Inflammatory macrophage (primary cell): ENCODE measurements at places on chromosomes 2 and 18.

- DNase-seq: no peak
These were observed 268.9 kb upstream of the SMIM21 start for GRCh38 chr18:75696391-75696790.

- no peak for DNase-seq
These were observed 185.1 kb upstream of the LHCGR start for GRCh38 chr2:48940606-48941005.

- no peak for DNase-seq
These were observed 173.8 kb downstream of the BCL11A start for GRCh38 chr2:60379684-60380083.

GRCh38 chr2:138177693-138178092, 213.4 kb downstream of the HNMT start:
- no peak for DNase-seq

DNA sequence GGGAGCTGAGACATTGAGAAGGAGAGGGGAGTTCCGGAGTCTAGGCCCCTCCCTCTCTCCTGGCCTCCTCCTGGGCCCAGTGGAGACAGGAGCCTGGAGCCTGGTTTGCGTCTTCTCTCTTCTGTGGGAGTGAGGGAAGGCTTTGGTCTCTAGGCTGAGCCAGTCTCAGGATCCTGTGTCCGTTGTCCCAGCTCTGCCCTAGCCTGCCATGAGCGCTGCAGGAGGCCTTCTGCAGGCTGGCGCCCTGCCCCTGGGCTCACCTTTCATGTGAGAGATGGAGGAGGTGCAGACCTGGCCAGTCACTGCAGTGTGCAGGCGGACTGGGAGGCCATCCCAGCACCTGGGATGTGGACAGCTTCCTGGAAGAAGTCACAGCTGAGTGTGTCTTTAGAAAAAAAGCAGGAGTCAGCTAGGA, 8.7 kb downstream of the IMPA2 start:
- DNase-seq: no peak

DNA sequence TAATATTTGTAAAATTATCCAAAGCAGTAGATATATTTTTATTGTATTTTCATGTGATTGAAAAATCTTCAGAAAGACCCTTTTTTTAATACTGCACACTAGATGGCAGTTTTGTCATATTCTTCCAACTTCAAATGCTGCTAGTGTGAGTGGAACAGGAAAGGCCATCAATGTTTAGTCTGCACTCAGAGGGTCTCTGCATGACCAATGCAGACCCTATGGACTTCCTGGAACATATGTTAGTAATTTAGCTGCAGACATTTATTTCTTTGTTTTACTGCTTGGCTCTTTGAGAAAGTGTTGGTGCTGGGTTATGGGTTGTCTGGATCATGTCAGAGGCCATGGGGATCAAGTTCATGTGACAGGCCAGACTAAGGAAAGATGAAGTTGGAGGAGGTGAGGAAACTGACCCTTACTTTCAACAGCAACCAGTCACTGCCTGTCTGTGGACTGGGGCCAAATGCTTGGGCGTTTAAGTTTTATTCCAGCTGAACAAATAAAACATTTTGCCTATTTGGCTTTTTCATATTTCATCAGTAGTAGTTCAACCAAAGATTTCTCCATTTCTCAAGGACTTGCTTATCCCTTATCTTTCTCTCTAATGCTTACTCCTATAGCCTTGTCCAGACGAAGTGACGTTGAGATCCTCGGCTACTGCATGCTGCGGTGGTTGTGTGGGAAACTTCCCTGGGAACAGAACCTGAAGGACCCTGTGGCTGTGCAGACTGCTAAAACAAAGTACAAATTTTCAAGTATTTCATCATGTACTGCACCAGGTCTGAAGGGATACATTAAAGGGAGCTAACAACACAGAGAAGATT, 84.8 kb downstream of the VRK2 start:
- no peak for DNase-seq

DNA sequence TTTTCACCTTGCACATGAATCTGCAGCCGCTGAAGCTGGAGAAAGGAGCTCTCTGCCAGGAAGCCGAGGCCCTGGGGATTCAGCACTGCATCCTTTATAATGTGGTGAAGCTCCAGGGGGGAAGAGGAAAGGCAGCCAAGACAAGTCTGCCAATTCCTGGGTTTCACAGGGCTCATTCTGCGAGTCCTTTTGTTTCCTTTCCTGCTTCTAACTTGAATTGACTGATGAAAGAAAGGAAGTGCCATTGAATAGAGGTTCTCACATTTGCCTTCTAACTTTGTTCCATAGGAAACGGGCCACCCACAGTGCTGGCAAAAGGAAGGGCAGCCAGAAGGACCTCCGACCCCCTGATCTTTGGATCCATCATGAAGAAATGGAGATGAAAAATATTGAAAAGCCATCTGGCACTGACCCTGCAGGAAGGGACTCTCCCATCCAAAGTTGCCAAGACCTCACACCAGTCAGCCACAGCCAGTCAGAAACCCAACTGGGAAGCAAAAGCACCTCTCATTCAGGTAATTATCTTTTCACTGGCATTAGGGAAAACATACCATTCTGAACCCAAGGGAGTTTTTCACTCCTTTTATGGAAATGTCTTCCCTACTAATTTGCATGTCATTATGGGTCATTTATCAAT, 765.4 kb downstream of the MBD2 start:
- DNase-seq: no peak

- no peak for DNase-seq
These were observed 5.8 kb upstream of the ARID5A start for GRCh38 chr2:96530474-96531357.

DNA sequence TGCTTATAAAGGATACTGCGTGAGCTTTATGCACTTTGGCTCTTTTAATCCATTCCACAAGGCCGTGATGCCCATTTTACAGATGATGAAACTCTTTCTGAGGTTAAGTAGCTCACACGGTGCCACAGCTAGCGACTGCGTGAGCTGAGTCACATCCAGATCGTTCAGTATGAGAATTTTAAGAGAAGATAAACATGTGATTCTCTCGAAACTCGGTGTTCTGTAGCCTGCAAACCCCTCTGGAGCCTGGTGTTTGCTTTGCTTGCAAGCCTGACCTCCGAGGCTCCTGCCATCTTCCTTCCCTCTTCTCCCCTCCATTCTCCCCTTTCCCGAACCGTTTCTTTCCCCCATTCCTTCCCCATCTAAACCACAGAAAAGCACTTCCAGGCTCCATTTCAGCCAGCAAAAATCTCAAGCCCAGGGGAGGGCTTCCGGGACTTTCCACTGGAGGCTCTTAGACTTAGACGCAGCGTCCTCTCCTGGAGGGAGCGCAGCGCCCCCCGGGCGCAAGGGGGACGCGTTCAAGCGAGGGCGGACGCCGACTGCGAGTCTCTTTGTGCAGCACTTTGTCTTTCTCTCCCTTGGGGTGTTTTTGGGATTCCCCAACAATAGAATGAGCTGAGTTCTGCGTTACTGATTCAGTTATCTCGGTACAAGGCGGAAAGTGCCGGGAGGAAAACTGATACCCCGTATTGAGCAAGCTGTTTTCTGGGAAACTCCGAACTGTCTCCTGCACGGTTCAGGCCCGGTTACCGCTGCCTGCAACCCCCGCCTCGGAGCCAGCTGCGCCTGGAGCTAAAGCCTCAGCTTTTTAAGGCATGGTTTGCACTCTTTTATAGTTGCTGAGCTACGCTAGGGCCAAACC, 38.0 kb downstream of the CYP1B1 start:
- peak; percentile 20 for DNase-seq

GRCh38 chr18:50847192-50847591, 27.4 kb upstream of the MRO start:
- DNase-seq: no peak

GRCh38 chr2:163715199-163715598, 20.6 kb downstream of the FIGN start:
- no peak for DNase-seq

GRCh38 chr18:34122724-34123334, 101.9 kb downstream of the NOL4 start:
- DNase-seq: peak; percentile 66

DNA sequence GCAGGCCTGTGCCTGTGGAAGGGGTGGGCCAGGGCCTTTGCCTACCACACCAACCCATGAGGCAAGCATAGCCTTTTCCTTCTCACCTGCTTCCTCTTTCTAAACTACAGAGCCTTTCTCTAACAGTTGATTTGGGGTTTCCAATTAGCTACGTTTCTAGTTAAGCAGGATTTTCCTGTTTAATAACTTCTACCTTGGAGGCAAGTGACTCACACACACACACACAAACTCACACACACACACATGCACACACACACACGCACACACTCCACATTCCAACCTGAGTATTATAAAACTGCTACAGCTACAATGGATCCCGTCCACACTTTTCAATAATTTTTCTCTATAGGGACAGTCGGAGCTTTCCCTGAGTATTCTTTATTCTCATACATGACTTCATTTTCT, 84.9 kb downstream of the SOX11 start:
- DNase-seq: no peak

DNA sequence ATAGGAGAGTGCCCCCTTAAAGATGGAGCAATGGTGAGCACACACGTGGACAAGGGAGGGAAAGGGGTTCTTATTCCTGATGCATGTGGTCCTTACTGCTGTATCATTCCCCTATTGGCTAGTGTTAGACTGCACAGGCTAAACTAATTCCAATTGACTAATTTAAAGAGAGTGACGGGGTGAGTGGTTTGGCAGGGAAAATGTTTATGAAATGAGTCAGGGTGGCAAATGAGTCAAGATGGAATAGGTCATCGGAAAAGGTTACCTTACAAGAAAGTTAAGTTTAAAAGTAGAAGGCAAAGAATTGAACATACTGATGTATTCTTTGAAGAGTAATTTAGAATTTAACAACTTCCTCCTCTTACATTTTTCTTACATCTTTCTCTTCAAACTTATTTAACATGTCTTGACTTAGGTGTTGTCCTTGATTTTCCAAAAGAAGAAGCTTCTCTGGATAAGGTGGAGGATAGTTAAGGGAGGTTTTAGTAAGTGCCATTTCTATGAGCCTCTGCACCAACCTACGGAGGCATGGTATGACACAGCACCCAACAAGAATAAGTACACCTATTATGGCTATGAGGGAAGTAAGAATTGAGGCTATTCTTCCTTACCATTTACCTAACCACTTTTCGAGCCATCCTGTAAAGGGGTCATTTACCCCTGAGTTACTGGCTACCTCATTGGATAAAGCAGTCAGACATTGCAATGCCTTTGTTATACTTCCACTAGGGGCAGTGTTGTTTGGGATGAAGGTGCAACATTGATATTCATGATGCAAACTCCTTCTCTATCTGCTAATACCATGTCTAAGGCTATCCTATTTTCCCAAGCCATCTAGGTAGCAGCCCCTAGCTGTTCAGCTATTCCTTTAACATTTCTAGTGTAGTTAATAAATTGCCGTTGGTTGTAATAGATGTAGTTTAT, 1345.8 kb upstream of the LRRTM1 start:
- no peak for DNase-seq

- peak; percentile 53 for DNase-seq
These were observed 97.2 kb downstream of the SEPTIN10 start for GRCh38 chr2:109516445-109517117.

DNA sequence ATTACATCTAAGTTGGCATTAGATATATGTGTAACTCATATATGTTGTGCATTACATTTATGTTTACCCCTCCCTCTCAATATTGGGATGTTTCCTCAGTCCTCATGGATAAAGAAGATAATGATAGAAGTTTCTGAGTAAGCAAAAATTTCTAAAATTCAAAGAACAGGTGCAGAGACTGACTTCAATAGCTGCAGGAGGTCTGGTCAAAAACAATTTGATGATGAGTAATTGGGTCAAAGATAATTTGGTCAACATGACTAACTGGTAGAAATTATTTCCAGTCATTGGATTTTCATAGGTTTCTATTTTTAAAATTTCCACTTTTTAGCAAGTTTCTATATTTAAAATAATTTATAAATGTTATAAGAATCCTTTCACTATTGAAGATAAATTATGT, 1130.9 kb upstream of the SLC39A10 start:
- no peak for DNase-seq

DNA sequence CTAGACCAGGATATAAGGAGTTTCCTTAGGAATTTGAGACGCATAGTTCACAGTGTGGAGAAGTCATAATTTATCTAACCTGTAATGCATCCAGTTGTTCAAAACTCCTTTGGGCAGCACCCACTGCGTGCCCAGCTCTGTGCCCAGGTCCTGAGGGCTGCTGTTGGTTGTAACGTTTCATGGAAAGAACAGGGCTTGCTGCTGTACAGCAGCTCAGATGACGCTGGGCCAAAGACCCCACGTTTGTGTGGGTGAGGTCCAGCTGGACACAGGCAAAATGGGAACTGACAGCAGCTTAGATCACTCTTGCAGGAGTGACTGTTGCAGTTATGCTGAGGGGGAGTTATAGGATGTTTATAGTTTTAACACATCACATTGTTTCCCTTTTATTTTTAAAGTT, 30.0 kb upstream of the HS6ST1 start:
- no peak for DNase-seq

GRCh38 chr2:108401800-108402199, 24.0 kb downstream of the SULT1C4 start:
- no peak for DNase-seq

GRCh38 chr2:190469771-190470170, 61.6 kb downstream of the MFSD6 start:
- DNase-seq: peak; percentile 55

DNA sequence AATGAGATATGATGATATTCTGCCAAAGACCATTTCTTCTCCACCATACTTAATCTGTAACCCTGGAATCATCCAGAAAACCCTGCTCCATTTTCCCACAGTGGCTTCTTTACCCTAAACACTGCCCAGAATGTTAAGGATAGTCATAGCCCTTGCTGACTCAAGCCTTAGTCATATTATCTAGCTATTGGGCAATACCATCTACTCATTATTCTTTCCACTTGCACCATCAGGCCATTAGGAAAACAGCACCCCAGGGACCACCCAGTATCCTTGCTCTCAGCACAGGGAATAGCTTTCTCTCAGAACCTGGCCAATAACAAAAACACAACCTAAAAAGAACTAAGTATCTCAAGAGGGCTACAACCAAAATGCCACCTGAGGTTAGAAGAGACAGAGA, 445.7 kb upstream of the SLC14A2 start:
- DNase-seq: peak; percentile 43

DNA sequence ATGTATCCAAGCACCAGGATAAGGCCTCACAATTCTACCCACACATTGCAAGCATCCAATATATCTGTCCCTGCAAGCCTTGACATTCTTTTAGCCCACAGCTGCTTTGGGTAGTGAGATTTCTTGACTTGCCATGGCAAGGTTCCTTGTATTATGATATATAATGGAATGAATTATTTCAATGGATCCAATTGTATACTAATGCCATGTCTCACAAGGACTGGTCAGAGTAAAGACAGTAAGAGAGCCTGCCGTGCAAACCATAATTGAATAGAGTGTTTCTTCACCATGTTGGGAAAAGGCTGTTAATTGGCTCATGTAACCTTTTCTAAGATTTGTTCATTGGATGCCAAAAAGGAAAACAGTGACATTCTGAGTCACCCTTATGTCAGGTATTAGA, 64.3 kb upstream of the RBBP8 start:
- DNase-seq: no peak

DNA sequence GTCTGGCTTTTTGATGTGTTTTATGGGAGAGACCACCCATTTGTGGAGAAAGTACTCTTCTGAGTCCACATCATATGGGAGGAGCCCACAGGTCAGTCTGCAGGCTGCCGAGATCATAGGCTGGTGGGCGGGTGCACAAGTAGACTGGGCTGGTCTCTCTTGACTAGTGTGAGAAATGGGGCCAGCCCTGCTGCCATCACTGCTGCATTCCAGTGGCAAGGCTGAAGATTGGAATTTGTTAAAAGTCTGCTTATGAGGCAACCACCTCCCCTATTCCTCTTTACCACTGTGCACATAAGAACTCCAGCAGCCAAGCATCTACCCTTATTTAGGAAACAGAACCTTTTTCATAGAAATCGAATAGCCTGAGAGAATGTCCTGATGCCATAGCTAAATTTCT, 200.7 kb downstream of the DIS3L2 start:
- no peak for DNase-seq

GRCh38 chr18:34492652-34493051, 217.4 kb upstream of the DTNA start:
- DNase-seq: no peak
